ENCODE measurements at places on chromosomes 5 and 9.

- peak; percentile 73 for DNase-seq
Observed at GRCh38 chr9:109416135-109416706, 81.9 kb downstream of the PTPN3 start.

GRCh38 chr5:69415584-69415958 lies 655 bp downstream of the MARVELD2 start:
- DNase-seq: no peak

- DNase-seq: no peak
Observed at GRCh38 chr9:85001925-85002324, 332.4 kb downstream of the NTRK2 start.

DNA sequence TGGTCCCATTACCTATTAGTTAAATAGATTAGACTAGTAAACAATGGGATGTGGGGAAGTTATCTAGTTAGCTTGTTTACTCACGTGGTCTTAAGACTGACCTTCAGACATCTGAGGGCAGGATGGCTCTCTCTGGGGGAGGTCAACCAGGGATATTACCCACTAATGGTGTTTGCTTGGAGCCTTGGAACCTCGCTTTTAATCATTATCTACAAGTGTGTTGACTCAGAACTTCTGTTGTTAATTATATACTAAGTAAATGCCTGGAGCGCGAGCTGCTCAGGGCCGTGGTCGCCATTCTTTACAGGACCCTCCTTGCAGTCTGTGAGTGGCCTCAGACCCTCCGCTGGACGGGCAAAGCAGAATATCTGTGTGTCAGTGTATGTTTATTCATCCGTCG lies 48.5 kb upstream of the ZNF354A start:
- no peak for DNase-seq

- peak; percentile 61 for DNase-seq
Observed at GRCh38 chr9:35051069-35051967, 21.1 kb downstream of the VCP start.

DNA sequence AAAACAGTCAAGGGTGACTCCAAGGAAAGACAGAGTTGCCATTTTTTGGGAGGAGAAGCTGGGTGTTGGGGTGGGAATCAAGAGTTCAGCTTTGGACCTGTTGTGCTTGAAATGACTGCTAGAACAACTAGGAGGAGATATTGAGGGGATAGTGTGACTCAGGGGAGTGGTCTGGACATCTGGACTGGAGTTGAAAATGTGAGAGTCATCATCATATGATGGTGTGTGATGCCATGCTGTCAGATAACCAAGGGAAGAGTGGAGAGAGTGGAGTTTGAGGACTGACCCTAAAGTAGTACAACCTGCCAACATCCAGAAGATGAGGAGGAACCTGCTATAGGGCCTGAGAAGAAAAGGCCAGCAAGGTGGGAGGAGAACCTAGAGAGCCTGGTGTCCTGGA lies 199.7 kb downstream of the ARHGEF28 start:
- DNase-seq: no peak

GRCh38 chr9:14417237-14417636 lies 103.3 kb upstream of the NFIB start:
- DNase-seq: no peak

- no peak for DNase-seq
Observed at GRCh38 chr5:138927979-138928378, 52.8 kb upstream of the LRRTM2 start.

DNA sequence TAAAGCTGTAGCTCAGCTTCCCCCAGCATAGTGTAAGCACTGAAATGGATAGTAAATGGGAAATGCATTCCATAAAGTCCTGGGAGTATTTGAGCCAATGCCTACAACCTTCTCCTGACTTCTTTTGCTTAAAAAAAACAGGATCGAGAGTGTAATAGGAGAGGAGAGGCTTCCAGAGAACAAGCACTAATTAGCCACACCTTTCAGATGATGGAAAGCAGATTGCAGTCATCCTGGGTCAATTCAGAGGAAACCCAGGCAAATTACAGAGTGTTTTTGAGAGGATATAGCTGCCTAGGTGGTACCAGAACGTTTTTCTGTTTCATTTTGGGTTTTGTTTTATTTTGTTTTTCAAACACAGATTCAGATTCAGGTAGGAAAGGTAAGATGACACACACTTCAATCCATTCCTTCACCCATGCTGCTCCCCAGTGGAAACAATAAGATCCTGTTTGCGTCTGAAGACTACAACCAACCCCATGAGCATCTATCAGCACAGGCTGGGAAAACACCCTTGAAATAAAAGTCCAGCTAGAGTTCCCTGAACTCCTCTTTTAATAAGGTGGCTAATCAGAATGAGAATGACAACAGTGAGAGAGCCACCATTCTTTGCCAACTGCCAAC lies 95.6 kb downstream of the RFK start:
- DNase-seq: no peak

All from GM10248 (cell line).